EL (cell line): ENCODE measurements at places on chromosomes 12 and 14.

- DNase-seq, result no peak
Observed at GRCh38 chr12:75564852-75565251, 53.4 kb upstream of the KRR1 start.

GRCh38 chr14:61582815-61583214, 112.5 kb upstream of the HIF1A start:
- no peak for DNase-seq

GRCh38 chr12:129312048-129312447, 458.8 kb downstream of the GLT1D1 start:
- no peak for DNase-seq

DNA sequence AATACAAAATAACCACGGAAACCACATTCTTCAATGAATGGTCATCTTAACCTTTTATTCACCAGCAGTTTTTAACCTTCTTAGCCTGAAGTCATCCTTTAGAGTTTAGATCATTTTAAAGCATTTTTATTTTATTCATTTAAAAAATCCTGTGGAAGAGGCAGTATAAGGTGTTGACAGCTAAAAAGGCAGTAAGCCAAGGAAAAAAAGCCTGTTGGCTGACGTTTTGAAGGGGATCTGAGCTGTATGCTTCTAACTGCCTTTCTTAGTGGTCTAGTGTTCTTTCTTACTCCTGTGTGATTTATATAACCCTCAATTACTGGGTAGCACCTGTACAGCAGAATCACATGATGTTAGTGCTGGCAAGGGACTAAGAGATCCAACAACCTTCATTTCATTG, 438.3 kb upstream of the SEL1L start:
- DNase-seq, result no peak

DNA sequence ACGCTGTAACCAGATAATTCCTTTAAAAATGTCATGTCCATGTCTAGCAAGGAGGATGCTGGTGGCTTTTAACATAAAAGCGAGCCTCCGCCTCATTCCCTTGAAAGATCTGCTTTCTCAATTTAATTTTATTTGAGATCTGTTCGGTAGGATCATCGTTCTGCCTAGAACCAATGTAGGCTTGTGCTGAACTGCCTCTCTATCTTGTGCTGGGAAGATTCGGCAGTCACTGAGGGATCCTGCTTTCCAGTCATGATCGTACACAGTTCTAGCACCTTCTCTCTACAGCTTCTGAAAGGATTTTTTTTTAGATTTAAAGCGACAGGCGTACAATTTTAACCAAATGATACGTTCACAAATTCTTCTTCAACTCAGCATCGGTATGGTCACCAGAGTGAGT, 54.3 kb downstream of the PEBP1 start:
- DNase-seq, result peak; percentile 44

DNA sequence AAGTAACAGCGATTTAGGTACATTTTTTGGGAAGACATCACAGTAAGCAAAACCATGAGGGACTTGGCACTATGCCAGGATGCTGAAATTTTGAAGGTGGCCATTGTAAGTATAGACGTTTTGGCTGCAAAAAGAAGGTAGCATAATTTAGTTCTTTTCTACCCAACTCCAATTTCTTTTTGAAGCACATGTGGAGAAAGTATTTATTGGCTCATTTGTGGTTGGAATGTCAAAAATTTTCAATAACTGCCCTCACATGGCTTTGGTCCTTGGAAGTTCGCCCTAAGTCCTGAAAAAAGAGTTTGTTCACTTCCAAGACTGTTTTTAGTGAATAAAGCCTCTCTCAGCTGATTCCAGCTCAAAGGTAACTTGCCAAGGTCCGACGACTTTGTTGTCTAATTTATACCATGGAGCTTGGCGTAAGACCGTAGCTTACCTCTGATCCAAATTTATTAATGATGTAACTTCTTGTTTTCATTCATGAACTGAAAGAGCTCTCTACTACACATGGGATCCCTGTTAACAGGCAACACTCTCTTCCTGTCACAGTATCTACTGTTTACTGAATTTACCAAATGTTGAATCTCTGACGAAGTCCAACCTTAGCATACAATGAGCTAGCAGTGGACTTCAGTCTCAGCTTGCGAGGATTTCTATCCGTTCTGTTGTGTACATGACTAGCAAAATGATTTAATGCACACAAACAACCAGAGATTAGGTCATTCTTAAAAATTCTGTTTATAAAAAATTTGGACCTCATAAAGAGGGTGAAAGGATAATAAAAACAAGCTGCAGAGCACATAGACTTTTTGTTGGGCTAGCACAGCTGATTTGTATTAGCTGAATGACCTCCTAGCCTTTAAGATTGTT, 49.0 kb downstream of the MSRB3 start:
- peak; percentile 75 for DNase-seq

GRCh38 chr14:59836116-59836515, 34.5 kb downstream of the RTN1 start:
- DNase-seq, result no peak

DNA sequence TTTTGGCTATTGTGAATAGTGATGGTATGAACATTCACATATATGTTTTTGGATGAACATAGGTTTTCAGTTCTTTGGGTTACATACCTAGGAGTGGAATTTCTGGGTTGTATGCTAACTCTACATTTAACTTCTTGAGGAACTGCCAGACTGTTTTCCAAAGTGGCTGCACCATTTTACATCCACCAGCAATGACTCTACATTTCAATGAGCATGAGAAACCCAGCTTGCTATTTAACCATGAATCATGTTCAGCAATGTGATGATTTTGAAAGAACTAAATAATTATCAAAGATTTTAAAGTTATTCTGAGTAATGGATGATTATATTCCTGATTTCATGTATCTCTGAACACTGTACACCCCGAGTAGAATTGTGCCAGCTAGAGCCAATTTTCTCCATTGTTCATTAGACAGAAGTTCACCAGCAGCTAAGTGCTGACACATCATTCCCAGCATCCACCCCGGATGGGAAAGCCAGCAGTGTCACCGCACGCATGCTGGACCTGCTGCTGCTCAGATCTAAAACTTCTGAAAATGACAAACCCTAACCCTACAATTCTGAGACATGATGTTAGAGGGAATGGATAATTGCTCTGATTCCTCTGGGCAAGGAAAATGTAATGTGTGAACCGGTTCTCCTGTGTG, 13.3 kb upstream of the ANAPC5 start:
- DNase-seq, result peak; percentile 31

- DNase-seq, result peak; percentile 84
Observed at GRCh38 chr12:67698672-67699581, 50.4 kb downstream of the DYRK2 start.

DNA sequence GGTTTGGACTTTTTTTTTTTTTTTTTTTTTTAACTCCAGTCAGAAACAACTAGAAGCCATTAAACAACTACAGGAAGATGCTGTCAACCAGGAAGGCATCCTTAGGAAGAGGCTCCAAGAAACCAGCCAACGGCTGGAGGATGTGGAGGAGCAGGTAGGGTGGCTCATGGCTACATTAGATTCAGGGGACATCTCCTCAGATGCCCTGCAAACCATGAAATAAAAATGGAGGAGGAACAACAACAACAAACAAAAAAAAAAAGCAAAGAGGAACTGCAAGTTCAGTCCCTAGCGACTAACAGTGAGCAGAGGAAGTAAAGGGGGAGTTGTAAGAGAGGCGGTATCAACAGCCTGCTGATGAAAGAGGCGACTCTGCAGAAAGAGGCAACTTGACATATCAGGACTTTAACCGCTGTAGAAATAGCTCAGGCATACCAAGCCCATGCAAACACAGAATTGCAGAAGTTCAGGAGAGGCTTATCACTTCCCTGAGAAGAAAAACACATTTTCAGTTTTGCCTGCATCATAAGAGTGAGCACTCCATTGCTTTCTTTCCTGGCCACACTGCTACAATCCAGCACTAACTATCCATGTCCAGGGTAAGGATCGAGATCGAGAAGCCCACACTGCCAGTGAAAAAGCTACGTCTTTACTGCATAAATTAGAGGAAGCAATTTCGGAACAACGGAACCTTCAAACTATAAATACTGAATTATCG, 103.5 kb upstream of the BCAT1 start:
- DNase-seq, result no peak

DNA sequence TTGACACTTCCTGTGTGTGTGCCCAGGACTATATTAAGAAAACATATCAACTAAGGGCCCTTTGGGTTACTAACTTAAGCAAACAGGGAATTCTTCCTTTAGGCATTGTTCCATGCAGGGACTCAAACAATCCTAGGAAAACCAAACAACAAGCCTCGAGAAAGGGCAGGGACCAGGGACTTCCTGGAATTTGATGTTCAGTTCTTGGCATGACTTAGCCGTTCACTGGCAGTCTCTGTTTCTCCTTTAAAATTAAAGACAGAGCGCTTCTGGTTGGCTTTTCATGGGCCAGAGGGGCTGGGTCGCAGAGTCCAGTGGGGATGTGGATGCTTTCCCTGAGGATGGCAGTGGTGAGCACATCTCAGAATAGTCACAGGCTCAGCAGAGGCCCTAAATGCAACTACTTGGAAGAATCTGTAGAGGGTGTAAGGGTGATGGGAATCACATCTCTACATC, 35.2 kb downstream of the RNFT2 start:
- peak; percentile 23 for DNase-seq

GRCh38 chr12:113325916-113326315, 9.0 kb downstream of the SLC8B1 start:
- DNase-seq, result peak; percentile 80

DNA sequence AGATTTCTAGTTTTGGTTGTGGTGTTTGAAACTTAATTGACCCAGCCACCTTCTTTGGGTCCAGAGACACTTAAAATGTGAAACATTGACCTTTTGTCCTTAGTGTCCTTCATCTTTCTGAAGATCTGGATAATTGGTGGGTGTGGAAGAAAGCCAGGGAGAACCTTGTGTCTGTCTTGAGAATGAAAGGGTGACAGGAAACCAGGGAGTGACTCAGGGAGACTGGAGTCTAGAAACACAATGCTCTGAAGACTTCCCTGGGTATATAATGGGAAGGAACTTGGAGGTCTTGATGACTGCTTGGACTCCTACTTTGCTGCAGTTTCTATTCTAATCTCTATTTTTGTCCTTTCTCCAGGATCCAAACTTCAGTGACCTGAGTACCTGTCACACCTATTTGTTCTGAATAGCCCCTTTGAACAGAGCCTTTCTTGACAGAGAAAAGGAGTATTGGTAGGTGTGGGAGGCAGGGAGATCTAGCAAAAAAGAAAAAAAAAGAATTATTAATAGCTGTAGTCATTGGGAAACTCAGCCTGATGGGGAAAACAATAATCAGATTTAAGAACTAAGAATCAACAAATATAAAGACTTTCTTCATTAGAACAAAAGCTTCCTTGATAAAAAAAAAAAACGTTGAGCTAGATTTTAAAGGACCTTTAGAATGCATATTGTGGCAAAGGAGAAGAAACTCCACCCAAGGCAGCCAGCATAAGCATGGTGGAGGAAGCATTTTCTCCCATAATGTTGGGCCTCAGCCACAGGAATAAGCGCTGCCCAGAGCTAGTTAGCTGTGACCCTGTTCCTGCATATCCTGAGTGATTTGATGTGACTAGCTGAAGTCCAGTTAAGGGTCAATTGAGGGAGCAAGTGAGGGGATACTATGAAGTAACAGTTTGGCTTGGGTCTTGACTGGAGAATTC, 77.9 kb upstream of the HOXC13 start:
- DNase-seq, result no peak

DNA sequence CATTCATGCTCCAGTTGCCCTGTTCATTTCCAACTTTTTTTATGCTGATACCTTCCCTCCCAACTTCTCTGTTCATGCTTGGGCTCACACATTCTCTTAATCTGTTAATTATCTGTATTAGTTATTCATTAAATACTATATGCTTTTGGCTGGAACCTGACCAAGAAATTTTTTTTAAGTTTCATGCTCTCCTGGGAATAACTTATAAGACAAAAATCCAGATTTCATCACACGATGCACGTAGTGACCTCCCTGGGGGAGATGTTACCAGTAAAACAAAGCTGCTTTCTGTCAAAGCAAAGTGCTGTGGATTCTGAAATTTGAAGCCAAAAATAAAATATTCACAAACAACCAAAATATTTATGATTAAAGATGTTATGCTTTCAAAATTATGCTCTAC, 215.0 kb upstream of the USP15 start:
- no peak for DNase-seq

GRCh38 chr14:103742499-103743255, 27.1 kb downstream of the ZFYVE21 start:
- DNase-seq, result no peak

- DNase-seq, result no peak
Observed at GRCh38 chr14:86530457-86530856, 1000.5 kb downstream of the FLRT2 start.

GRCh38 chr12:115088995-115089841, 405.2 kb upstream of the TBX3 start:
- no peak for DNase-seq

- DNase-seq, result no peak
Observed at GRCh38 chr14:31078766-31079165, 52.6 kb upstream of the STRN3 start.

DNA sequence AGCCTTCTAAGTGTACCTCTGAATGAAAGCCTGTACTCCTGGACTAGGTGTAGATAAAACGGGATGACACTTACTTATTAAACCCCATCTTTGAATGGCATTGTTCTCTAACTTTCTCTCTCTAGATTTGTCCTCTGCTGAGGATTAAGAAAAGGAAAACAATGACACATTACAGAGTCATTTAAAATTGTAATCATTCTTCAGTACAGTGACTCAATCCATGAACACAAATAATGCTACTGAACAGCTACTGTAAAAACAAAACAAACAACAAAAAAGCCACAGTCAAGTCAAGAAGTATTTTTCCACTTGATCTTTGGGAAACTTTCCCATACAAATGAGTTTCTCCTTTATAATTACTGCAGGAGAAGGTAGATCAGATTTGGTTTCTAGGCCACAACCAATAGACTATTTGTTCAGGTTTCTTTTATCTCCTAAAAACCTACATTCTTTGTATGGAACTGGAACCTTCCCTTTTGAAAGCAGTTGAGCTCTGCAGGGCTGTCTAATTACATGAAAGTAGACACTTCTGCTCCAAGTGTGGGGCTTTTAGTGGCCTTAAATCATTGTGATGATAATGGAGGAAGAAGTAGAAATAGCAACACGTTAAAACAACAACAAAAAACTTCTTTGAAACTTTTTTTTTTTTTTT, 219.1 kb downstream of the ESR2 start:
- peak; percentile 51 for DNase-seq

- peak; percentile 3 for DNase-seq
Observed at GRCh38 chr12:90808568-90808967, 146.4 kb downstream of the CCER1 start.

DNA sequence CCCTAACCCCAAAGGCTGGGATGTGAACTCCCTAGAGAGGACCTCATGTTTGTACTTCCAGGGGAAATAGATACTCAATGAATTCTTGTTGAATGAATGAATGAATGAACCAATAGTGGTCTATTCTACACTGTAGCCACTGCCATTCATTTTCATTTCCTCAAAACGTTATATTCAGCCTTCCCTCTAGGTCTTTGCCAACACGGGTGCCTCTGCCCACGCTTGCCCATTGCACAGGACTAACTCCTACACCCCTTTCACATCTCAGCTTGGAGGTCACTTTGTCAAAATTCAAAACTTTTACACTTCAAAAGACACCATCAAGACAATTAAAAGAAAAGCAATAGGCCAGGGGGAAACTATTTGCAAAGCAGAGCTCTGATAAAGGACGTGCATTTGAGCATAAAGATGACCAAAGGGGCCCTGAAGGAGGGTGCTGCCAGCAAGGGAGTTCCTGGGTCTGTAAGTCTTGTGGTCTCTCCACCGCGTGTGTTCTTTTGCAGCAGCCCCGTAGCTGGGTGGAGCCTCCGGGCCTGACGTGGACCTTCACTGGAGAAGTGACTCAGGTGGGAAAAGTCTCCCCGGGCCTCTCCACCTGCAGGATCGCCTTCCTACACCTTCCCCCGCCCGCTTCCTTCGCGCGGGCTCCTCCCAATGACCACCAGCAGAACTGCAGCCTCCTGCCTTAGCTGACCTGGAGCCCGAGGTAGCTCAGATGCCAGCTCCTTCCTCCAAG, 31.5 kb downstream of the TMEM63C start:
- peak; percentile 13 for DNase-seq
